ENCODE measurements at places on chromosomes 12 and 14.

GRCh38 chr12:3493043-3493858 lies 2.2 kb downstream of the PRMT8 start:
- no peak for DNase-seq

DNA sequence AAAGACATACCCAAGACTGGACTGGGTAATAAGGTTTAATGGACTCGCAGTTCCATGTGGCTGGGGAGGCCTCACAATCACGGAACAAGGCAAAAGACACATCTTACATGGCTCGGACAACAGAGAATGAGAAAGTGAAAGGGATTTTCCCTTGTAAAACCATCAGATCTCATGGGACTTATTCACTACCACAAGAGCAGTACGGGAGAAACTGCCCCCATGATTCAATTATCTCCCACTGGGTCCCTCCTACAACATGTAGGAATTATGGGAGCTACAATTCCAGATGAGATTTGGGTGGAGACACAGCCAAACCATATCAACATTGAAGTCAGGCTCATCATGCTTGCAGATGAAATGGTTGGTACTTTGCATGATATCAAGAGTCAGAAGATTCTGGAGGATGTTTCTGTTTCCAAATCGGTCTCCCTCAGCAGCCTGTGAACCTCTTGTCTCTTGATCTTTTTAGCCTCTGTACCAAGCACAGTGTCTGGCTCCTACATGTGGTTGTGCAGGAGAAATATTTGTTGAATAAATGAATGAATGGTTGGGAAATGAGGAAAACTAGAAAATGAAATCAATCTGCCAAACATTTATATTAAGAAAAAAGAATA lies 98.6 kb downstream of the VRK1 start:
- no peak for DNase-seq

DNA sequence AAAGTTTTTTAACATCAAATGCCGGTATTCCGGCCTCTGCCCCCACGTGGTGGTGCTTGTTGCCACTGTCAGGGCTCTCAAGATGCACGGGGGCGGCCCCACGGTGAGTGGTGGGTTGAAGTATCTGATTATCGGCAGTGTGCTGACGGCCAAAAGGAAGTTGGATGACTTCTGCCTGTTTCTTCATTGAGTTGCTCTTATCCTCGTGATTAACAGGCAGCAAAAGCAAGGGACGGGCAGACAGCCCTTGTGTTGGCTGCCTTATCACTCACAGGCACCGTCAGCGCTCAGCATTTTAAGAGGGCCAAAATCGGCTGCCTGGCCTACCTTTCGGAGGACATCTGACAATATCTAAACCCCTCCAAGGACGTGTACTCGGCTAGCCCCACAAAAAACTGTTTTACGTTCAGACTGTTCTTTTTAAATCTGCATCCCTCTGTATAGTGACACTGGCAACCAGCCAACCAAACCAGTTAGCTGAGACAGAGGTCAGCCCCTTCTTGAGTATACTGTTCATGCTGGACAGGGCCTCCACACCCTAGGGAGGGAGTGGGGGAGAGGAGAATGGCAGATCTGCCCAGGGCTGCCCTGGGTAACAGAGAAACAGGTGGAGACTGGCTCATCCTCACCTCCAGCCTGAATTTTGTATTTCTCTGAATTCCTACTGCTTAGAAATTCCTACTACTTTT lies 22.9 kb upstream of the AKAP5 start:
- no peak for DNase-seq

- DNase-seq = no peak
These were observed 115.0 kb downstream of the RPAP3 start for GRCh38 chr12:47590771-47591360.

GRCh38 chr12:32542428-32543229 lies 136.5 kb upstream of the DNM1L start:
- DNase-seq = no peak

- DNase-seq = no peak
These were observed 16.1 kb upstream of the GAS2L3 start for GRCh38 chr12:100557357-100557756.

- peak; percentile 49 for DNase-seq
These were observed 32.1 kb downstream of the DEPDC4 start for GRCh38 chr12:100234591-100235304.

GRCh38 chr12:74370608-74371216 lies 166.9 kb upstream of the ATXN7L3B start:
- DNase-seq = peak; percentile 66

GRCh38 chr12:124505001-124505818 lies 62.2 kb downstream of the NCOR2 start:
- no peak for DNase-seq

- no peak for DNase-seq
These were observed 77.6 kb downstream of the CHST11 start for GRCh38 chr12:104534162-104534856.

DNA sequence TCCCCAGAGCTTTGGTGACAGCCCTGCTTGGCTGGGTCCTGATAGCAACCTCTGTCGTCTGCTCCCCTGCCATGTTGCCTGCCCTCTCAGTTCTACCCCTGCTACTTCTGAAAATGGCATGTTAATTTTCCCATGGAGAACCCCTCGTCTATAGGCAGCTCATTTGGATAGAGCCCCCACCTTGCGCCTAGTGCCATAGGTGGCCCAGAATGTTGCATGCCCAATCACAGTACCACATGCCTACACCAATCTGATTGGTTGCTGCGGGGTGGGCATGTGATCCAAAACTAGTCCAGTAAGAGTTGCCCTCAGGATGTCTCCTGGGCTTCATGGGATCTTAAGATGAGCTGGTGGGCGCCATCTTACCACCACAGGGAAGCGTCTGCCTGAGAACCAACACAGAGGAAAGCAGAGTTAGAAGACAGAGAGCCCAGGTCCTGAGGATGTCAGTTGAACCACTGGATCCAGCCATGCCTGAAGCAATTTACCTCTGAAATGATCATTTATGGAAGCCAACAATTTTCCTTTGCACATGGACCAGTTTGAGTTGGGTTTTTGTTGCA lies 85.7 kb downstream of the PAPOLA start:
- DNase-seq = no peak

GRCh38 chr14:64639340-64639821 lies 64.8 kb upstream of the PLEKHG3 start:
- DNase-seq = peak; percentile 81

GRCh38 chr14:54718046-54718445 lies 151.1 kb downstream of the SAMD4A start:
- no peak for DNase-seq

DNA sequence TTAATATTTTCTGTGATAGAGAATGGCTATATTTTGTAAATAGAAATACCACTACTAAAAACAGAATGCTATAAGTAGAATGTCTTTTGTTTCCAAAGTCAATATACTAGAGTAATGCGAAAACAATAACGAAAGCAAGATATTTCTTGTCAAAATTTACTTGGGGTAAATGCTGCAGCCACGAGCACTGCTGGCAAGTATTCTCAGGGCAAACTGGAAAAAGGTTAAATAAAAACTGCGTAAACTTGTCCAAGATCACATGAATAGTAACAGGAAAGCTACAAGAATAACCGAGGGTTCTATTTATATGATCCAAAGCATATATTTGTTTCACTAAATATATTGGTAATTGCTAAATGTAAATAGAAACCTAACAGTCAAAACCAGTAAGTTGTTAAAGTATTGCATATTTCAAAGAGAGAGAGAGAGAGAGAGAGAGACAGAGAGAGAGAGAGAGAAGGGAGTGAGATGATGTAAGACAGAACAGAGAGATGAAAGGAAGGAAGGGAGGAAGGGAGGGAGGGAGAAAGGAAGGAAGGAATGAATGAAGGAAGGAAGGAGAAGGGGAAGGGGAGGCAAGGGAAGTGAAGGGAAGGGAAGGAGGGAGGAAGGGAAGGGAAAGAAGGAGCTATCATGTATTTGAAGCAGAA lies 231.7 kb downstream of the KCNC2 start:
- no peak for DNase-seq

DNA sequence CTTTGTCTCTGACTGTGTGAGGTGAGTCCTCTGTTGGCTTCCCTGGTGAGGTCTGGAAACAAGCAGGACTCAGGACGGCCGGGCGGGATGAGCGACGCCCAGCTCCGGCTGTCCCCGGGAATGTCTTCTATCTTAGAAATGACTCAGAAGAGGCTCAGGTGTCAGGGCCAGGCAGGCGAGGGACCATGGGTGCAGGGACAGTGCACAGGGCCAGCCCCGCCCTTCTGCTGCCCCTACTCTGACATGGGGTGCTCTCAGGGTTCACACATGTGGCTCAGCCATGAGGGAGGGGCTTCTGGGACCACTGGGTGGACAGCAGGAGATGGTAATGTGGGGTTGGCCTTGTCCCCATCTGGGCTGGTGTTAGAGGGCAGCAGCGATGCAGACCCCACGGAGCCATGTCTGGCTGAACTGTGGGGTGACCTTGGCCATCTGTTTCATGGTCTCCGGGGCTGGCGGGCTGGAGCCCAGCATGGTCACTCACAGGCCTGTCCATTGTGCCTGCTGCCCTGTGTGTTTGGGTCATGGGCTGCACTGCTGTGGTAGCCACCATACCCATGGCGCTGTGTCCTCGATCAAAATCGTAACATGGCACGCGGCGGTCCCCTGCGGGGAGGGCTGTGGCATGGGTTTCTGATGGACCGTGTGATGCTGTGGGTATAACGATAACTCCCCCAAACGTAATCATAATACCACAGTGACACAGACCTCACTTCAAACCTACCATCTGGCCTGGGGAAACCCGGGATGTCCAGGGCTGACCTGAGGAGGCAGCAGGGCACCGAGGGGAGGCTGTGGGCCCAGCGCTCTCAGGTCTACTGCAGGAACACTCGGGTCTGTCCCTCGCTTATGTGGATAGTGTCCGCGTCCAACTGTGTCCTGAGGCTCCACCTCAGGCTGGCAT lies 368.8 kb downstream of the TMEM121 start:
- no peak for DNase-seq

- peak; percentile 62 for DNase-seq
These were observed 15.6 kb downstream of the HIP1R start for GRCh38 chr12:122850695-122851350.

GRCh38 chr14:79356040-79356439 lies 855.3 kb downstream of the DIO2 start:
- peak; percentile 16 for DNase-seq

- DNase-seq = peak; percentile 52
These were observed 20.3 kb downstream of the PRICKLE1 start for GRCh38 chr12:42568952-42569915.

GRCh38 chr14:31419179-31419966 lies 977 bp downstream of the HEATR5A start:
- DNase-seq = peak; percentile 29

- peak; percentile 8 for DNase-seq
These were observed 9.8 kb downstream of the CPNE6 start for GRCh38 chr14:24080888-24081738.

GRCh38 chr12:29562110-29562804 lies 64.8 kb upstream of the OVCH1 start:
- DNase-seq = peak; percentile 91

- peak; percentile 99 for DNase-seq
These were observed 64.9 kb downstream of the TMX1 start for GRCh38 chr14:51304941-51305340.

DNA sequence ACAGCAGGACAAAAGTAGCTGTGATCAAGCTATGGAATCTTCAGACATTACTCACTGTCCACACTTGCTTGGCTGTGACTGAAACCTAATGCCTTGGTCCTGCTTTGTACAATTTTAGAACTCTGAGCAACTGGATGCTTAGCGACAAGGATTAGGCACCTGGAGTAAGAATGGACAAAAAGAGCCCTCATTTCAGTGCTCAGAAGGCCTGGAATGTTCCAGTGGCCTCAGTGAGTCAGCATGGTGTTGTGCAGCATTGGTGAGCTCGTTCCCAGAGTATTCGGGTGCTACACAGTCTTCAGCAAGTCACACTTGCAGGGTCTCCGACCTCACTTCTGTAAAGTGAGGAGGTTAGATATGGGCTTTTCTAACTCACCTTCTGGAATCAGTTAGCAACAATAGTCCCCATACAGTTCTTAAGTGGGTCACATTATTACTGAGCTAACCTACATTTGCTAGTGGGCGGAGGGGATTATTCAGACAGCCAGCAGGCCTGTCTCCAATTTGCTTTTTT lies 108.0 kb upstream of the MDM1 start:
- DNase-seq = peak; percentile 68

GRCh38 chr14:90717916-90718315 lies 98.3 kb downstream of the TTC7B start:
- peak; percentile 79 for DNase-seq

- no peak for DNase-seq
These were observed 54.7 kb downstream of the SUSD6 start for GRCh38 chr14:69666112-69666511.

DNA sequence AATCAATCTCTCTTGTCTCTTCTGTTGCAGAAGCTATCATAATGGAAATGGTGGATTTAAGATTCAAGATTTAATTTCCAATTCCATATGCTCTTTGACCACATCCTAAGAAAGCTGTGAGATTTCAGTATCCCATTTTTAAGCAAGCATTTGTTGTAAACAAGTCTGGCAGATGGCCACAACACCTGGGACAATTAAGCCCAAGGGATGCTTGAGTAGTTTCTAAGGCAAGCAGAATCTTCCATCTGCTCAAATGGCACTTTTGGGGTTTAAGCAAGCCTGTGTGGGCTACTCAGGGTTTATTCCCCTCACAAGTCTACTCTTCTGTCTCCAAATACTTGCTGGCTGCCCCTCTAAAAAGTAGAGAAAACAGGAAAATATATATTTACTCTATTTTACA lies 304.7 kb upstream of the SYT1 start:
- DNase-seq = no peak

DNA sequence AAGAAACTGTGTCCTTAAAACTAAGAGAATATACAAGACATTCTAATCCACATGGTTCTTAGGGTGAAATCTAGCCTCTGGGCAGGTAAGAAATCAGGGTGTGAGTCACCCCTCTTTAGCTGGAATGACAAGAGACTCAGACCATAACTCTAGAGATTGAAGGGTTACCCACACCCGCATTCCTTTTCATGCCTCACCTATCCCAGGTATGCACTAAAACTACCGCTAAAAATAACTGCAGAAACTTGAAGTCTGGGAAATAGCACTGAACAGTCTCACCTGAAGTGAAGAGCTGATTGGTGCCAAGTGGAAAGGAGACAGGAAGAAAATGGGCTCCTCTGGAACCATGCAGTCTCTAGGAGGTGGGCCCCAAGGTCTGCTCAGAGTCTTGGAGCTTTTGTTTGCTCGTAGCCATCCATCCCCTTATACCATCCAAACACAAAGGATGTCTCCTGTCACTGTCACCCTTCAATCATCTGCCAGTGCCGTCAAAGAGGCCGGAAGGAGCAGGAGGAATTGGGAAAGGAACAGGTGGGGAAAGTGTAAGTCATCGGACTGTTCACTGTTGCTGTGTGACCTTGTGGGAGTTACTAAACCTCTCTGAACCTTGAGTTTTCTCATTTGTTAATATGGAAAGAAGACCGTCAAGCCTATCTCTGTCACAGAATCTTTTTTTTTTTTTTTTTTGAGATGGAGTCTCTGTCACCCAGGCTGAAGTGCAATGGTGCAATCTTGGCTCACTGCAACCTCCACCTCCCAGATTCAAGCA lies 22.4 kb downstream of the DDX47 start:
- DNase-seq = peak; percentile 74

GRCh38 chr12:125104982-125105381 lies 39.7 kb downstream of the AACS start:
- DNase-seq = no peak

DNA sequence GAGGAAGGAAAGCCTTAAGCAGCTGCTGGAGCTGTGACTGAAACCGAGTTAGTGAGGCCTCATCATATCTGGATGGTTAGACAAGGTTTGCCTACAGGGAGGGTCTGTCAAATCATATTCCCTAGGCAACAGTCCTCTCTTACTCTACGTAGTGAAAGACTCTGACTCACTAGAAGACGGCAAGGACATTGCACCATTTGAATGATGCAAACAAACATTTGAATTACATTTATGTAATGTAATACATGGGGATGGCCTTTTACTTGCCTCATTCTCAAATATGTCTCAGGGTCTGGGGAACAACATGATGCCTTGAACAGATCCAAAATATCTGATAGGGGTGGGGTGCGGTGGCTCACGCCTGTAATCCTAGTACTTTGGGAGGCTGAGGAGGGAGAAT lies 29.8 kb upstream of the STRAP start:
- DNase-seq = no peak

All from astrocyte (in vitro differentiated cells and primary cell).